ENCODE measurements at places on chromosomes 11 and 22.

GRCh38 chr22:21972293-21972779, 10.3 kb downstream of the TOP3B start:
- no peak for DNase-seq

DNA sequence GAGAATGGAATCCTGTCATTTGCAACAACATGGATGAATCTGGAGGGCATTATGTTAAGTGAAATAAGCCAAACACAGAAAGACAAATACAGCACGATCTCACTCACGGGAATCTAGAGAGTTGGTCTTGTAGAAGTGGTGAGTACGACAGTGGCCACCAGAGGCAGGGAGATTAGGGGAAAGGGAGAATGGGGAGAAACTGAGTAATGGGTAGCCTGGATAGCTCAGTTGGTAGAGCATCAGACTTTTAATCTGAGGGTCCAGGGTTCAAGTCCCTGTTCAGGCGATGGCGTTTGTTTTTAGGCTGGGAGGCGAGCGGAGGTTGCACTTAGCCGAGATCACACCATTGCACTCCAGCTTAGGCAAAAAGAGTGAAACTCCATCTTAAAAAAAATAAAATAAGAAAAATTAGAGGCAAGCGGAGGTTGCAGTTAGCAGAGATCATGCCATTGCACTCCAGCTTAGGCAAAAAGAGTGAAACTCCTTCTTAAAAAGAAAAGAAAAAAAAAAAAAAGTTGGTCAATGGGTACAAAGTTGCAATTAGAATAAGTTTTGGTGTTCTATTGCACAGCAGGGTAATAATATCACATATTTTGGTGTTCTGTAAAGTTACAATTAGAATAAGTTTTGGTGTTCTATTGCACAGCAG, 95.7 kb upstream of the UBASH3B start:
- DNase-seq: peak; percentile 20

DNA sequence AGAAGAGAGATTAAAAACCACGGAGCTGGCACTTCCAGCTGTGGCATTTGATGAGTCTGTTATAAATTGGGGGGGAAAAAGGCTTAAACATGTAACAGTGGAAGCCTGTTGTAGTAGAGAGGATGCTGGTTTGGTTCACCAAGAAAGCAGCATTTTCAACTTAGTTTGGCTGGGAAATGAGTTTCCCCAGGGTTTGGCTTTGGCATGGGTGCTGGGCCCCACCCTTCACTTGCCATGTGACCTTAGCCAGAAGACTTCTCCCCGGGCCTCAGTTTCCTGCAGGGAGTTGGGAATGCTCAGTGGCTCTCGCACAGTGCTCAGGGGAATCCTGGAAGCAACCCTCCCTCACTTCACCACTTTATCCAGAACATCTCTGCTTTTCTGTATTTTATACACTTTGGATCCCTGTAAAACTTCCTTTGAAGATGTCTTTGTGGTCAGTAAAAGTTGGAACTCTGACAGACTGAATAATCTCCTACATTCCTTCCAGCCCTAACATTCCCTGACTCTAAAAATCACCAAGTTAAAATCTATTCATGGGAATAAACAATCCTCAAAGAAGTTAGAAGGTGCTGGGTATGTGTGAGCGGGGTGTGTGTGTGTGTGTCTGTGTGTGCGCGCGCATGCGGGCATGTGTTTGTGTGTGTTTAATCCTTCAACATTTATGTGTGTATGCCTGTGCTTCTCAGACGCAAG, 166.0 kb downstream of the TENM4 start:
- no peak for DNase-seq

GRCh38 chr11:133922078-133922870, 34.5 kb downstream of the IGSF9B start:
- DNase-seq: no peak

DNA sequence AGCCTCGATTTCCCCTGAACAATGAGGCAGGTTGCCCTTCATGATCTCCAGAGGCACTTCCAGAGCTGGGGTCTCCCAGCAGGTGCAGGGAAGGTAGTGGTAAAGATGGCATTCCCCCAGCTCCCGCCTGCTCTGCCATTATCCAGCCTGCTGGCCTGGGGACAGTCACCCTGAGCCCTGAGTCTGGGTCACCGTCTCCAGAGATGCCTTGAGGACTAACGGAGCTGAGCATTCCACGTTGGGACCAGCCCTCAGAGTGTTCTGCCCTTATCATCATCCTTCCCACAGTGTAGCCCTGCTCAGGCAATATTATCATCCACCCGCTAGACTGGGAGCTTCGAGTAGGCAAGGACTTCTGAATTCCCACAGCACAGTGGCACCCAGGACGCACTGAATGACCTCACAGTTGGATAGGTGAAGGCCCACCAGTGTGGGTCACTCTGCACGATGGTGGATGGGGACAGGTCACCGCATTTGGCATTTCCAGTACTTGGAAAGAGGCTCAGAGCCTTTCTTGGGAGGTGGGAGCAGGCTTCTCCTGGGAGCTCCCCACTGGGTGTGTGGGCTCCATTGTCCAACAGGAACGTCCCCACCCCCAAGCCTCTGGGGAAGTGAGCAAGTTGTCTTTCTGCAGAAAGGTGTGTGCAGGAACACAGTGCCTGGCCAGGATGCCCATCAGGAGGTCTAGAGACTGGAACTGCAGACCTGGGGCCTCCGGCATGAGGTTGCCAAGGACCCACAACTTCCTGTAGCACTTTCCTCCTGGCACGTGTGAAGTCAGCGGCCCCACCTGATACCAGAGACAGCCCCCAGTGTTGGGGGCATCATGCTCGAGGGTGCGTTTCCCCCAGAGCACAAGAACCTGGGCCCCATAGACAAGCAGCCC, 51.4 kb upstream of the WNT7B start:
- no peak for DNase-seq

GRCh38 chr22:45442116-45442515, 28.6 kb downstream of the RIBC2 start:
- DNase-seq: no peak

GRCh38 chr22:47355776-47356510, 593.5 kb downstream of the TBC1D22A start:
- DNase-seq: no peak

GRCh38 chr11:13076961-13077360, 67.8 kb downstream of the RASSF10 start:
- peak; percentile 77 for DNase-seq

DNA sequence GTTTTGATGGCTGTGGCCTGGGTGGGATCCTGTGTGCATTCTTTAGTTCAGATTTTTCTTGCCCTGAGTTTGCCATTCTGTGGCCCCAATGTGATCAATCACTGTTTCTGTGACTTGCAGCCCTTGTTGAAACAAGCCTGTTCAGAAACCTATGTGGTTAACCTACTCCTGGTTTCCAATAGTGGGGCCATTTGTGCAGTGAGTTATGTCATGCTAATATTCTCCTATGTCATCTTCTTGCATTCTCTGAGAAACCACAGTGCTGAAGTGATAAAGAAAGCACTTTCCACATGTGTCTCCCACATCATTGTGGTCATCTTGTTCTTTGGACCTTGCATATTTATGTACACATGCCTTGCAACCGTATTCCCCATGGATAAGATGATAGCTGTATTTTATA, 620 bp downstream of the OR4C16 start:
- DNase-seq: no peak

DNA sequence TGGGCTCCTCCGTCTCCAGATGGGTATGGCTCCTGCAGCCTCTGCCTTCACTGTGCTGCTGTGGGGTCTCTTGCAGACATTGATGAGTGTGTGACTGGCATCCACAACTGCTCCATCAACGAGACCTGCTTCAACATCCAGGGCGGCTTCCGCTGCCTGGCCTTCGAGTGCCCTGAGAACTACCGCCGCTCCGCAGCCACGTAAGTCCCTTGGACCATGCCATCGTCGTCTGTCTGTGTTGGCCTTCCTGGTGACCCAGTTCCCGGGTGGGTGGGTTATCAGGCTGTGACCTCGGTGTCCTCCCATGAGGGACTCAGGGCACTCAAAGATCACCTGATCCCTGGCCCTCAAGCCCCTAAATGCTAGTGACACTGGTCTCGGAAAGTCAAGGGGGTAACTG, 47.7 kb downstream of the FBLN1 start:
- no peak for DNase-seq

DNA sequence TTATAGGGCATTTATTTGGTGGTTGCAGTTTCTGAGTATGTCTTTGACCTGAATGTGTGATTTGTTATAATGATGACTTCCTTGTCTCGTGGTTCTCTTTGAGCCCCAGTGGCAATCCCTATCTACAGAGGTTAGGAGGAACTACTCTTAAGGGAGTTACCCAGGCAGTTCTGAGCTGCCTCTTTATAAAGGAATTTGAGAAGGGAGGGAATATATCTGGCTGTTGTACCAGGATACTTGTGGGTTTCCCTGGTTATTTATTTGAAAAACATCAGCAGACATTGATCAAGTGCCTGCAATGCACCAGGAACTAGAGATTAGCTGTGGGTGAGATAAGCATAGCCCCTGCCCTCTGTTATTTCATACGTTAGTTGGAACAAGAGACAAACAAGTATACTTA, 243.5 kb upstream of the ARHGAP20 start:
- no peak for DNase-seq

GRCh38 chr11:127454856-127455255, 454.3 kb upstream of the KIRREL3 start:
- DNase-seq: no peak

DNA sequence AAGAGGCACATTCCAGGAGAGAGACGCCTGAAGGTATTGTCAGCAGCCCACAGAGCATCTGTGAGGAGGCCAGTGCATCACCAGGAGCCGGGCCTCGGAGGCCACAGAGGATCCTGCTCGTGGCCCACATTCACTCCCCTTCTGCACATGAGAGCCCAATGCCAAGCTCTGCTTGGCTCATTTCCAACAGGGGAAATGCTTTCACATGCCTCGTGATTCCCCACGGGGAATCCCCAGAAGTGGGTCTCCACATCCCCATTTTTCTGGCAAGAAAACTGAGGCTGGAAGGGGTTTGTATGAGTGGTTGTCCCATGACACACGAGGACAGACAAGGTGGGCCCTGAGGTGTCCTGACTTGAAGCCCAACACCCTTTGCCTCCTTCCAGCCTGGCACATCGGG, 34.4 kb downstream of the TP53I11 start:
- DNase-seq: no peak

DNA sequence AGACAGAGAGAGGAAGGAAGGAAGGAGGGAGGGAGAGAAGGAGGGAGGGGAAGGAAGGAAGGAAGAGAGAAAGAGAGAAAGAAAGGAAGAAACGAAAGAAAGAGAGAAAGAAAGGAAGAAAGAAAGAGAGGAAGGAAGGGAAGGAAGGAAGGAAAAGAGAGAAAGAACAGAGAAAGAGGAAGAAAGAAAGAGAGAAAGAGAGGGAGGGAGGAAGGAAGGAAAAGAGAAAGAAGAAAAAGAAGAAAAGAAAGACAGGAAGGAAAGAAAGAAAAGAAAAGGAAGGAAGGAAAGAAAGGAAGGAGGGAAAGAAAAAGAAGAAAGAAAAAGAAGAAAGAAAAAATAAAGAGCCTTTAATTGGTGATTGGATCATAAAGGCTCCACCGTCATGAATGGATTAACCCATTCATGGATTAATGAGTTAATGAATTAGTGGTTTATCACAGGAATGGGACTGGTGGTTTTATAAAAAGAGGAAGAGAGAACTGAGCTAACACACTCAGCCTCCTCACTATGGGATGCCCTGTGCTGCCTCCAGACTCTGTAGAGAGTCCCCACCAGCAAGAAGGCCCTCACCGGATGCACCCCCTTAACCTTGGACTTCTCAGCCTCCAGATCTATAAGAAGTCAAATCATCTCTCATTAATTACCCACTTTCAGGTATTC, 9.0 kb upstream of the PLAAT2 start:
- no peak for DNase-seq

DNA sequence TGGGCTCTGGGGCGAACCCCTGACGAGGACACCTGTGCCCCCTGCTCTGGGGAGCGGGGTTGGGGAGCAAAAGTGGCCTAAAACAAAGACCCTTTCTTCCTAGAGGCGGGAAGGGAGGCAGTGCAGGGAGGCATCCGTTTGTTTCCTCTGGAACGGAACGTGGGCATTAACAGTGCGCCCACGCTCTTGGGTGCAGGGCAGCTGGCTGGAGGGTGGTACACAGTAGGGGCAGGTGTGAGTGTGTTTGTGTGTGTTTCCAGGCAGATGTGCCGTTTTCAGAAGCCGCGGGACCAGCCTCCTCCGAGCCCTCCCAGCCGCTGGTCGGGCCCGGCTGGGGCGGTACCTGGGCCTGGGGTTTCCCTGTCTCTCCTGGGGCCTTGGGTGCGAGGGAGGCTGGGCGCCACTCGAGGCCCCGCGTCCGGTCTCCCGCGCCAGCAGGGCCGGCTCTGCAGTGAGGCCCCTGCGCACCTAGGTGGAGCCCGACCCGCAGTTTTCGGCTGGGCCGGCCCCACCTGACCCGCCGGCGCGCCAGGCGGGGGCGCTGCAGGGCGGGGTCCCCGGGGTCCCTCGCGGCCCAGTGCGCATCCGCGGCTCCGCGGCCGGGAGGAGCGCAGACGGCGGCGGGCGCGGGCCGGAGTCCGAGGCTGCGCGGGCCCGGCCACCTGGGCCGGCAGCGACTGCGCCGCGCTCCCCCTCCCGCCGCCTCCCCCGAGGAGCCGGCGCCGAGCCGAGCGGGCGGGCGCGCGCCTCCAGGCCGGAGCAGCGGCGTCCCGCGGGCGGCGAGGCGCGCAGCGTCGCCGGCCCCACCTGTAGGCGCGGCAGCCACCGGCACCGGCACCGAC, 1252.7 kb downstream of the BRD1 start:
- DNase-seq: peak; percentile 7

DNA sequence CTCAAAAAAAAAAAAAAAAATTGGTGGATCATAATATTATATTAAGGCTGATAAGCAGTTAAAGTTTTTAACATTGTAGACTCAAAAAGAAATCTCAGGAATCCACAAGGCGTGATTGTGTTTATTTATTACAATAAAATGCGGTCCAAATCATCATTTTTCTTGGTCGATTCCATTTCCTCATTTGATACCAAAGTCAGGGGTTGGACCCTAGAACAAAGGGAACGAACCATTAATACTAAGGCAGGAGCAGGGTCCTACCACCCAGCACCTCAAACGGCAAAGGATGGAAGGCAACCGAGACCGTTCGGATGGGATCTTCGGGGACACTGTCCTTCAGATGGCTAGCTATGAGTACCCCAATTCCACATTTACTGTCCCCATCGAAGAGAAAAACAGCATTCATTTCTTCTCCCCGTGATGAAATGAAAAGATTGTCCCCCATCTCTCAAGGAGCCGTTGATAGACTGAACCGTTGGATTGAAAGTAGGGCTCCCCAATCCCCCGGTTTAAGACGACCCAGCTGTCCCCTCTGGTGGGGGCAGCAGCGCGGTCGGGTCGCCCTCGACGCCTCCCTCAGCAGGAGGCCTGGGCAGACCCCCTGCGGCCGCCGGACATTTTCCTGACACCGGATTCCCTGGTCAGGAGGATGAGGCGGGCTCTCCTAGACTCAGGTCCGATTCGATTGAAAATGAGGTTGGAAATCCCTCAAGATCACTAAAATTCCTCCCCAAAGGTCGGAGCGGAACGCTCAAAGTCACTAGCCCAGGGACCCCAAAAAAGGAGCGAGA, 607 bp downstream of the DMC1 start:
- no peak for DNase-seq

GRCh38 chr22:49853981-49854831, 562 bp downstream of the ZBED4 start:
- DNase-seq: peak; percentile 29

GRCh38 chr22:21978564-21979386, 3.8 kb downstream of the TOP3B start:
- no peak for DNase-seq

- no peak for DNase-seq
Measured at GRCh38 chr22:24996420-24996952, 44.0 kb downstream of the KIAA1671 start.
